ENCODE measurements at places on chromosomes 6 and 20.

DNA sequence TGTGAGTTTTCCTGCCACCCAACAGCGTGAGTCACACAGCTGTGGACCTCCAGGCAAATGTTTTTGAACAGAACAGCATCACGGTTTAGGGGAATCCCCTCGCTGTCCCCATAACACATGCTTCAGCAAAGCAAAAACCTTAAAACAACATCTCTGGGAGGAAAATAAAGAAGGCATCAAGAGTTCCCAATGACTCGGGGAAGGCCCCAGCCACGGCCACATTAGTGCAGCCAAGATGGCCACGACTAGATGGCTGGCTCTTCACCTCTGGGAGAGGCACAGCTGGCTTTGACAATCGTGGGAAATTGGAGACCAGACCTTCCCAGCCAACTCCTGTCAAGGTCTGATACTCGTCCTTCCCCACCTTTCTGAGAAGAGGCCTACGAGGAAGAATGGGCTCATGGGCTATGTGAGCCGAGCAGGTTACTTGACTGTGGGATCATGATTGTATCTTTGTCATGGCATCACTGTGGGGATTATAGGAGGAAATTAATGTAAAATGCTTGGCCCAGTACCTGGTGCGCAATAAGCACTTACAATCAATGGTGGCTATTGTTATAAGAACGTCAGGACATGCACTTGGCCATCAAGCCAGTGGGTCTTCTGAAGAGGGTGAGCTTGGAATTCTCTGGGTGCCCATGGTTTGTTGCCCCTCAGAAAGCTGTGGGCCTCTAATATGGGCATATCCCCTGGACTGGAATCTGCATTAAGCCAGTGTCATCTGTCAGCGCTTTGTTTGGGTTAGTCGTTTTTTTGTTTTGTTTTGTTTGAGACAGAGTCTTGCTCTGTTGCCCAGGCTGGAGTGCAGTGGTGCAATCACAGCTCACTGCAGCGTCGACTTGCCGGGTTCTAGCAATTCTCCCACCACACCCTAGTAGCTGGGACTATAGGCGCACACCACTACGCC, 43.6 kb downstream of the FGD2 start:
- no peak for DNase-seq

- DNase-seq = peak; percentile 57
Measured at GRCh38 chr6:83853178-83854000, at the start of gene RIPPLY2. Gene RIPPLY2, plus strand, starts transcription at chr6:83853360. Its CDS starts 57 bp downstream, at chr6:83853417.

DNA sequence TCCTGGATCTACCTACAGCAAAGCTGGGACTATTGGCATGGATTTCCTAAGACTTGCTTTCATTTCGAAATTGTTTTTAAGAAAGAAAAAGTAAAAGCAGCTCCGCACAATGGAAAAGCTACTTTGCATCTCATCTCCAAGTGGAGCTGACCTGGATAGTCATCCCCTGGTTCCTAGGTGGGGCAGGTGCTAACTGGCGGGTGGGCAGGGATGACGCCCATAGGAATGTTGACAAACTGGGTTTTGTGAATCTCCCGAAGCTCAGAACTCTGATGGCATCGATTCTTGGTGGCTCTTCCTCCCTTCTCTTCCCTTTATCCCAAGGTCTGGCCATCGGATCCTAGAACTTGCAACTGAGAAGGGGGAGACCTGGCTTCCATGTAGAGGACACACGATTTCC, 12.4 kb upstream of the EZR start:
- no peak for DNase-seq

- DNase-seq = no peak
Measured at GRCh38 chr6:141874930-141875602, 257.7 kb upstream of the GJE1 start.

GRCh38 chr6:90003069-90003795, 109.0 kb downstream of the GJA10 start:
- no peak for DNase-seq

- DNase-seq = no peak
Measured at GRCh38 chr20:23200413-23200812, 114.3 kb upstream of the CD93 start.

DNA sequence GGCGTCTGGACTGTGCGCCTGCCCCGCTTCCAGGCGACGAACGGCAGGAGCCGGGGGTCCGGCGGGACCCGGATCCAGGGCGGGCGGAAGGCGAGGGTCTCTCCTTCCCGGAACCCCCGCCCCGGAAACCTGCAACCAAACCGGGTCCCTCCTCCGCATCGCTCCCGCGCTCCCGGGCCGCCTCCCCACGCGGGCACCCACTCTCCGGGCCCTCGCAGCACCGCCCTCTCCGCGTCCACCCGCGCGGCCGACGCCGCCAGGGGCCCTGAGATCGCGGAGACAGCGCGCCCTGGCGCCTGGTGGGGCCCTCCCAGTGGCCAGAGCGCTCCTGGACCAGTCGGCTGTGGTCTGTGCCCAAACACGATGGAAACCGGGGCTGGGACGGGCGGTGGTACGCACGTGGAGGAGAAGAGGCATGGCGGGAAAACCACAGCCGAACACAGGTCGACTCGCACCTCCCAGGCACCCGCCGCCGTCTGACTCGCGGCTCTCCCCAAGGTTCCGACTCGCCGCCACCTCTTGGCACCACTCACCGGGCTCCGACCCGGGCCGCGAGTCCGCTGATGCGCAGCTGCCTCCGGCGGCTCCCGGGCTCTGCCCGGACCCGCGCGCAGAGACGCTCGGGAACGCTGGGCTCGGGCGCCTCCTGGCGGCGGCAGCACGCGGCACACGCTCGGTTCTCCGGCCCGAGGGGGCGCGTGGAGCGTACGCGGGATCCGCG, 7.9 kb downstream of the NKX2-2 start:
- DNase-seq = no peak

DNA sequence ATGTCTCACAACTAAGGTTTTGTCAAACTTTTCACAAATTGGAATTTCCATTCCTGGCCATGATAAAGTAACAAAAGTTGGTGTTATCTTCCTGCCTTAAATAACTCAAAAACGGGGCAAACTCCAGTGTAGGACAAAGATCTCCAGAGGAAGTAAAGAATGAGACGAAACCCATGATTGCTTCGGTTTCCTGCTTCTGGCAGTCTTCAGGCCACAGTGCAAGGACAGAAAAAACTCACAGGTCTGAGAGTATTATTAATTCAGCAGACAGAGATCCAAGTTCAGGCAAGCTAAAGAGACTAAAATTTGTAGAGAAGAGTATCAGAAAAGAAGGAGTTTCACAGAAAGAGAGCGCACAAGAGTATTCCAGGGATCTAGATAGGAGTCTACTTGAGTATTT, 64.8 kb upstream of the RCAN2 start:
- no peak for DNase-seq

DNA sequence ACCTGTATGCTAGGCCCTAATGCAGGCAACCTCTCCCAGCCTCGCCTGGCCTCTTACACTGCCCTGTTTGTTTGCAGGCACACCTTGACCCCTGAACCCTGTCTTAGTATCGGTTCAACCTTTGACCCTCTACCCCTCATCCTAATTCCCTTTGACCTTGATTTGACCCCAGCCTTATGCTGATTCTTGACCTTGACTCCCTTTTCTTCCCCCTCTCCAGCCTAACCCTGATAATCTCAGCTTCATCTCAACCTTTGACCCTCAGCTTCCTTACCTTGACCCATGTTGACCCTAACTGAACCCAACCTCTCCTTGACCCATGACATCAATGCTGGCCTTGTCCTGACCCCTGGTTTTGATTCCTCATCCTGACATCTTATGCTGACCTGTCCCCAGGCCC, 33.8 kb downstream of the UQCC2 start:
- no peak for DNase-seq

GRCh38 chr6:18350271-18350670, 36.9 kb upstream of the RNF144B start:
- no peak for DNase-seq

DNA sequence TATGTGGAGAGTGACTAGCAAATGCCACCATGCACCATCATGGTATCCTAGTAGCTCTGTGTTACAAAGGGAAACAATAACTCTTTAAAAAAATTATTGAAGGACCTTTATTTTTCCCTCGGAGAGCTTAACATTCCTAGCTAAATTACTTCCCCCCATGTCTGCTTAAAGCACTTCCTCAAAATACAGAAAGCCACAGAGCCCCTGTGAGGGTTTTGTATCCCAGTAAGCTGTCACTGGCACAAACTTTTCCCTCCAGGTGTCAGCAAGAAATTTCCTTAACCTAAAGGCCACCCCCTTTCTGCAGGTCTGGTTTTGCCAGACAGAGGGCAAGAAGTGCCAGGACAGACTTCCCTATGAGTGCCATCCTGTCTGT, 340.0 kb upstream of the PRDM1 start:
- DNase-seq = no peak

Data from sciatic nerve (tissue), 2 donors.